Activated T-cell treated with anti-CD3 and anti-CD28 coated beads for 4 hours (primary cell): ENCODE measurements at places on chromosomes 1 and 21.

GRCh38 chr1:44294588-44295007, 60.5 kb downstream of the ERI3 start:
- DNase-seq = no peak

DNA sequence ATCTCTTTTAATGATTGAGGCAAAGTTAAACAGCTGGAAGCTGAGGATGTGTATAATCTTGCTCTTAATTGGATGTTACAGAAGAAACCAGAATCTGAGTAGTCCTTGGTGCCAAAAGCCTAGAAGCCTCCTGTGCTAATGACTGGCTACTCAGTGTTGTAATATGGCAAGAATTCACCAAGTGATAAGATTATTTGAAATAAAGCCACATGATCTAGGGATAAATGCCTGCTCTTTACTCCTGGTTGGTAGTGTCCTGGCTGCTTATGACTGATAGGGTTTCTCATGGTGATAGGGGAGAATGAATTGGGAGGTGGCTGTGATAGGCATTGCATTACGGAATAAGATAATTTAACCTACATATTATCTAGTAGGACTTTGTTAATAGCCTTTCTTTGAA, 13.6 kb upstream of the MAB21L3 start:
- DNase-seq = no peak

GRCh38 chr1:86865973-86866637, 47.8 kb downstream of the SELENOF start:
- DNase-seq = no peak

GRCh38 chr1:71577451-71578131, 496.8 kb upstream of the ZRANB2 start:
- no peak for DNase-seq

- DNase-seq = no peak
Measured at GRCh38 chr1:47498551-47498950, 60.7 kb downstream of the FOXD2 start.

GRCh38 chr1:18640228-18641004, 9.8 kb downstream of the PAX7 start:
- no peak for DNase-seq

GRCh38 chr1:11333631-11334030, 60.6 kb downstream of the UBIAD1 start:
- DNase-seq = no peak

- no peak for DNase-seq
Measured at GRCh38 chr1:86841116-86841515, 72.8 kb downstream of the SELENOF start.

DNA sequence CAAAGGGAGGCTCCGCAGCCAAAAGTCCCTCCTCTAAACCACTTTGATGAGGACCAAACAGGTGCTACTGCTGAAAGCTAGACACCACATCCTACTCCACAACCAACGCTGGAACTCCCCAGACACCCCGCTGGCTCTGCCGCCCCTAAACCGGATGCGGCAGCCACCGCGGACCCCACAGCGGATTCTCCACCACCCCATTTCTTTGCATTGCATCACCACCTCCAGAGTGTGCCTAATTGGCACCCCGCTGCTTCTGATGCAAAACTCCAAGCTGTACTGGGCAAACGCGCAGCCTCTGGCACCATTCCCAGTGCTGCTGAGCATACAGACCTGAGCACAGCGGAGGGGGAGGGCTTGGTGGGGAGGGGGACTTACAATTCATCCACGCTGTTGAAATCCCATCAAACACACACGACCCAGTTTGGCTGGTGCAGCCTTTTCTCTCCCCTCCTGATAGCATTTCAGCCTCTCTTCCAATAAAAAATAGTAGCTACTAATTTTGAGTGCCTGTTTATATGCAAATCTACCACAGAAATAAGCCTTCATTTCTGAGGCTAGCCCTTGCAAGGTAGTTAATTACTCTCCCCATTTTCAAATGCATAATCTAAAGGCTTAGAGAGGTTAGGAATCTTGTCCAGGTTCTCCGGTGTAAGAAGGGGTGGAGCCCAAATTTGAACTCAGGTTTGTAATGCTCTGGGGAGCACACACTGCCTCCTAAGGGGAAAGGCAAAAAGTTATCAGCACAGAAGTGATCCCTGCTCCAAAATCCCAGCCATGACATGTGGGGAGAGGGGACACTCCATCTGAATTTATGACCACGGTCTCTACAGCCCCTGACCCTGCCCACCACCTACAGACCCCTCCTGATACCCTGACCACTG, 12.2 kb upstream of the RGS16 start:
- peak; percentile 66 for DNase-seq

DNA sequence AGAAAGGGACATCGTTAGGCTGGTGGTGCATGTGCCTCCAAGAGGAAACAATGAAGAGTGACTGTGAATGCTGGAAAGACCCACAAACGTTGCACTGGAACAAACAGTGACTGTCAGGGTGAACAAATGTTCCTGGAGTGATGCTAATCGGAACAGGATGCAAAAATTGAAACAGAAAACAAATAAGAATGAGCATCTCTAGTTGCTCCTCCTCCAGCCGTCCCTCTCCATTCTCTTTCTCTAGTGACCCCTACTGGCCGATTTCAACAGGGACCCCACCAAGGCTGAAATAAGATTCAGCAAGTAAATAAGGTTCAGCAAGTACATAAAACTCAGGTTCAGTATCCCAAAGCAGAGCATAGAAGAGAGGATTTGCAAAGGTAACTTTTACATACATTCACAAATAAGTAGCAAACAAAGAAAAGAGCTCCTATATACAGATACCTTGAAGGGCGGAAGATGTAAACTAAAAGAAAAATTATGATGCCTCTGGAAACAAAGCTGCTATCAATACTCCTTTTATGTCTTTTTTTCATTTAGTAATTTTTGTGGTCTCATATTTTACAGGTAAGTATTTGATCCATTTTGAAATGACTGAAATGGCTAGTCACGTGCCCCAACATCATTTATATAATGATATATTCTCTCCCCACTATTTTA, 836.1 kb upstream of the ADAMTS5 start:
- no peak for DNase-seq

GRCh38 chr1:207002724-207003146, 29.8 kb downstream of the C1orf116 start:
- no peak for DNase-seq

DNA sequence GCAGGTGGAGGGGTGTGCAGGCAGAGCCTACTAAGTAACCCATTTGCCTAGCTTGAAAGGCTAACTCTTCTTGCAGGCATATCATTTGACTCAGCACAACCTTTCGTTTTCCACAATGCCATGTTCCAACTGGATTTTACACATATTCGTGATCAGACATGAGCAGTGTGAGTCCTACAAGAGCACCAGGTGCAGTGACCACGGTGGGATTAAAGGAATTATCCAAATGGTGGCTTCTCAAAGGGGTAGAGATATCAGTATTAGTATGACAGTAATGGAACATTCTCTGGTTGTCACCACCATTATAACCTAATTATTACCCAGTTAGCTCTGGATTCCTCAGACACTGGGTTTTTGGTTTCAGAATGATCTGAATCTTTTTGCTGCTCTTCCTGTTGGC, 323.5 kb downstream of the LMO4 start:
- DNase-seq = no peak

- no peak for DNase-seq
Measured at GRCh38 chr1:168504064-168504837, 39.5 kb downstream of the XCL2 start.

- DNase-seq = no peak
Measured at GRCh38 chr1:206512851-206513180, 5.5 kb downstream of the RASSF5 start.

DNA sequence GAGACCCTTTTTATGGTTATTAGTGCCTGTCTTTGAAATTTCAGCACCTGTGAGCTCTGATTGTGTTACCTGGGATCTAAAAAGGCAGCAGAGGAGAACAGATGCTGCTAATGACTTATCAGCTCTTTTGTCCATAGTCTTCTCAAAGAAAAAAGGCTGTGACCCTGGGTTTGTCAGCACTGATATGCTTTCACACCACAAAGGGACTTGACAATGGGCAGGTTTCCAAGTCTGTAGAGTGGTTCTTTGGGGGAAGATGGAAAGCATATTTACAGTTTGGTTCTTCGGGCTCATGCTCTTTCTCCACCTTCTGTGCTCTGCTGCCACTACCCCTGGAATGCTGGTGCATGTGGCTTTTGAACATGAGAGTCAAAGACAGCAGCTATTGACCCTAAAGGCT, 32.0 kb downstream of the DNAJC6 start:
- no peak for DNase-seq

GRCh38 chr1:213094446-213094845, 43.4 kb downstream of the RPS6KC1 start:
- DNase-seq = no peak

DNA sequence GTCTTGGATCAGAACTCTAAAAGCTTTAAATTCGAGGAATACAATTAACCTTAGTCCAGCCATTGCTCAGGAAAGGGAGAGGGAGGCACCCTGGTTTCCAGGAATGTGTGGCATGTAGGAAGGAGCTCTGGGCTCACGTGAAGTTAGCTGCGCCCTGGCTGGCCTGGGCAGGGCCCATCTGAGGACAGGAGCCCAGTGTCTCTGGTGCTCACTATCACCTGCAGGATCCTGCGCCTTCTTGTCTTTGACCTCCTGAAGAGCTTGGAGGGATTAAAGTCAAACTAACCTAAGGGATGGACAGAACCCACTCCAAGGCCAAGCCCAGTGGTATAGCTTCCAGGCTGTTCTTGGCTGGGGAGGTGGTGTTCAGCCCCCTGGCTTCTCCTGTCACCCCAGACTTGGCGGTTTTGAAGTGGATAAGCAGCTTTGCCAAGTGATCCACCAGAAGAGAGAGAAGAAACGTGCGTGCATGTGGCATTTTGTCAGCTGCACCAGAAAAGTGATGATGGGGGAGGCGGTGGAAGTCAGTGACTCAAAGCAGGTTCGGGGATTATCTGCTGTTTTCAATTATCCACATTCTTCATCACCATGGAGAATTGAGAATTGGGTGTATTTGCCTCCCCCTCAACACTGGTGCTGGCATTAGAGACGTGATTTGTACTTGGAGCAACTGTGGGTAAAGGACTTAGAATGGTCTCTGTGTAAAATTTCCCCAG, 11.9 kb upstream of the KCNN3 start:
- DNase-seq = no peak

DNA sequence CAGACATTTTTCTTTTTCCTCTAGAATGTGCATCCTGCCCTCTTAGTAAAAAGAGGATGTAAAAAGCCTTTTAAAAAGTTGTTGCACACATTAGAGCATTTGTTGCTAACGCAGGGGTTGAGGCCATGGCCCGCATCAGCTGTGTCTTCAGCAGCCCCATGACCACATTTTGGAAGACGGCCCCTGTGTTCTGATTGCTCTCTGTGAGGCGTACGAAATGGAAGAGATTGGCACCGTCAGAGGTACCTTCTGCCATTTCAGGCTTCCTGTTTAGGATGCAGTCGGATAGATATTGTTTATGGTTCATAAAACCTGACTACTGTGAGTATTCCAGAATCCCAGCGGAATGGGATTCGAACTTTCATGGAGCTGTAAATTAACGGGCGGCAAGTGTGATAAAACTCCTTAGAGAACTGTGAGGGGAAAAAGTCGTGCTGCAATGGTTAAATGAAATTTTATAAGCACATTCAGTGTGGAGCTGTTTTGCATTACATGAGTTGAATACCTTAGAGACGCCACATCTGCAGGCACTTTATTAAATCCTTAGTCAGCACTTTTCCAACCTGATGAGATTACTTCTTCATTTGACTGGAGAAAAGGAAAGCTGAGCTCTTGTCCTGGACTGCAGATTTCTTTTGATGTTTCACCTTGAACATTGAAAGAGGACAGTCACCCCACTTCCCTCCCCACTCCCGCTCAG, 273.9 kb downstream of the TM2D1 start:
- no peak for DNase-seq

GRCh38 chr1:203101813-203102634, 16.2 kb upstream of the MYOG start:
- DNase-seq = no peak

GRCh38 chr21:39004634-39005501, 178.4 kb downstream of the PSMG1 start:
- DNase-seq = no peak

DNA sequence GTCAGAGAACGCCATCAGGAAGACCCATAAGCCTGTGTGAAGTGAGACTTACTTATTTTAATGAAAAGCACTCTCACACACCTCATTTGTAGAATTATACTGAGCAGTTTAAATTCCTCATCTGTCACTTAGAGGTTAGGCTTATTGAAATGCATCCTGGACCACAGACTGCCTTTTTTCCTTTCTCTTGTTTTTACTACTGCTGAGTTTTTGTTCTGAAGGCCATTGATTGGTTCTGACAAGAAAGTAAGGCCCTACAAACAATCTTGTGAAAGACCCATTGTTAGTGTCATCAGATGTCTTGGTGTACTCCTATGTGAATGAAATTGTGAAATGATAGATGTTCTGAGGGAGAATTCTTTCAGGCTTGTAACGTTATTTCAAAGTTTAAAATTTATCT, 1343.3 kb upstream of the ADGRL2 start:
- DNase-seq = no peak

DNA sequence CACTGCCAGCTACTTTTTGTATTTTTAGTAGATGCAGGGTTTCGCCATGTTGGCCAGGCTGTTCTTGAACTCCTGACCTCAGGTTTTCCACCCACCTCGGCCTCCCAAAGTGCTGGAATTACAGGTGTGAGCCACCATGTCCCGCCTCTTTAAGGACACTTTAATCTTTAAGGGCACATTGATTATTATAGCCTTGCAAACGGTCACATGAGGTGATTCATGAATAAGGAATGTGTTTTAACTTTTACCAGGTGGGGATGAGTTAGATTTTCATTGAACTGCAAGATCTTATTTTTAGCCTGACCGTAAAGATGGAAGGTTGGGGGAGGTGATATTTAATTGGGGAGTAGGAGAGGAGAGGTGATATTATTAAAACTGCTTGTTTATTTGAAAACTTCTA, 61.9 kb downstream of the TBCE start:
- DNase-seq = no peak

GRCh38 chr1:22883406-22883805, 89.3 kb downstream of the LACTBL1 start:
- no peak for DNase-seq

GRCh38 chr1:15803380-15803779, 4.1 kb downstream of the UQCRHL start:
- no peak for DNase-seq

DNA sequence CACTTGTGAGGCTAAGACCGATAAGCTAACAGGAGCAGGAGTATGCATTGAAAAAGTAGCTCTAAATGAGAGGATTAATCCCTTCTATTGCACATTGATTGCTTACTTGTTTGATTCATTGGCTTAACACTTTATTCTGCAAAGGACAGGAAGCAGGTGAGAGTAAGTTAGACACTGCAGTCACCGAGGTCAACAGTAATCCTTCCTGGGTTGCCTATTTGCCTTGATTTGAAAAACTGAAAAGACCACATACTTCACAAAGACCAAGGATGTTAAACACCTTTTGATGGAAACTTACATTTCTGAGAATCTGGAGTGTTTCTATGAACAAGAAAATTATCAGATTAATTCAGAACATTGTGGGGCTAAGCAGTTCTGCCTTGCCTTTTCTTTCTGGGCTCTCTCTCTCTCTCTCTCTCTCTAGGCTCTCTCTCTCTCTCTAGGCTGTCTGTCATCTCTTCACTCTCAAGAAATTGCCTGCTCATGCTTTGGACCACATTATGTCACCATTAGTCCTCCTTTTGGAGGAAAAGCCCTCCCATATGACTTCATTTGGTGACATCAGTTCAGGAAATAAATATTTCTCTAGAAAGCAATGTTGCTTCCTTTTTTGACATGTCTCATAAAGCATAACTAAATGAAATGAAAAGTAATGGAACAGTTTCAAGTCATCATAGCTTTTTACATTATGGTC, 103.8 kb downstream of the TNFSF18 start:
- DNase-seq = no peak
